Left forelimb (tissue), 1 donor: ENCODE measurements at places on chromosomes 11 and 22.

DNA sequence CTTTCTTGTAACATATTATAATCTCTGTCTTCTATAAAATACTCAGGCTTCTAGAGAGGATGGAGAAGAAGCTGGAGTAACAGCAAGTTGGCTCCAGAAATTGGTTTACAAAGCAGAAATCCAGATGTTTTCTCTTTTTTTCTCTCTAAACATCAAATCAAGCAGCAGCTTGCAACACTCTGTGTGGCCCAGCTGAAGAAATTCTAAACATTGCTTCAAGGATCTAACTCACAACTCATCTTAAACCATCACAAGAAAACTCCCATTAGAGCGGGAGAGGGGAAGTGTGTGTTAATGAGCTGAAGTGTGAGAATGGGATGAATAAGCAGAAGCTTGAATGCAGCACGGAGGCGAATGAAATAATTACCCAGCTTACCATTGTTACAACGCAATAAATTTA is 146.5 kb downstream of the OPCML start:
- no peak for DNase-seq

- no peak for DNase-seq
These were observed 42.4 kb downstream of the TTC28 start for GRCh38 chr22:28637225-28637624.

GRCh38 chr11:33160136-33160535 is 1.1 kb downstream of the CSTF3 start:
- DNase-seq: no peak

DNA sequence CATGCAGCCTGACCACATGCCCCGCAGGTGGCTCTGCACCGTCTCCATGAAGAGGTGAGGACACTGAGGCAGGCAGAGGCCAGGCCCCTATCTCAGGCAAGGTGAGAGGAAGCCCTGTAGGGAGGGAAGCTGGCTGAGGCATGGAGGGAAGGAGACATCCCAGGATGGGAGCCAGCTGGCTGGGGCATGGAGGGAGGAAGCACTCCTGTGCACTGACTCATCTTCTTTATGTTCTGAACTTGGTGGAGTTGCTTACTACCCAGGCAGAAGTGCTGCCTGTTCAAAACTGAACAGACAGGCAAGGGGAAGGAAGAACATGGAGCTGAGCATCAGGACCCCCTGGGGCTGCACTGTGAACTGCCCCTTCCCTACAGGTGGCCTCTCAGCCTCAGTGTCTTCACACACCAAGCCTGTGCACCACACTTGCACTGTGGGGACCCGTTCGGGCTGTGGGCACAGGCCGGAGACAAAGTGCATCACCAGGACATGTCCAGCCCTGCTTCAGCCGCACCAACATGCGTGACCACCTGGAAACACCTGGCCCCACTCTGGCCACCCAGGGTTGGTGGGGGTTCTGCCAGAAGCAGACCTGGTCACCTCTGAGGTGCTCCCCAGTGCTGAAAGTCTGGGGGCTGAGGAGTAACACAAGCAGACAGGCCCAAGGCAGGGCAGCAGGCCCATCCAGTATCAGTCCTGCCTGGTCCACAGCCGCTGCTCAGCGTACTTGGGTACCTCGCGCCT is 55.5 kb downstream of the DGCR2 start:
- no peak for DNase-seq

- DNase-seq: no peak
These were observed 13.2 kb upstream of the SHISAL1 start for GRCh38 chr22:44325718-44326490.
